ENCODE measurements at places on chromosomes 5 and 9.

- DNase-seq, result no peak
Measured at GRCh38 chr5:78060421-78060820, 234.1 kb downstream of the AP3B1 start.

GRCh38 chr5:137693307-137693950 lies 42.5 kb downstream of the KLHL3 start:
- no peak for DNase-seq

DNA sequence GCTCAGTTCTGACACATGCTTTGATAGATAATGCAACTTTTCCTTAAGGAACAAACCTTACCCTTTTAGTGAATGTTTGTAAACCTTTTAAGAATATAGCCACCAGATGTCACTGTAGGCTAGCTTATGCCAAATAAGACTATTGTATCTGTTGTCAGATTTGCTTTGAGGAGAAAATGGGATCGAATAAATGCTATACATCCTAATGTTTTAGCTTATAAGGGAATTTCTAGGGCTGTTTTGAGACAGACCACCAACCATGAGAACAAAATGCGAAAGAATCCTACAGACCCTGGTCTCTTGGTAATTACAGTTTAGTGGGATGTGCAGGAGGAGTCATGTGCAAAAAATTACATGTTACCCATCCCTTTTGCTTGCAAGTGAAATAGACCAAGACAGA lies 127.6 kb upstream of the NMUR2 start:
- peak; percentile 35 for DNase-seq

DNA sequence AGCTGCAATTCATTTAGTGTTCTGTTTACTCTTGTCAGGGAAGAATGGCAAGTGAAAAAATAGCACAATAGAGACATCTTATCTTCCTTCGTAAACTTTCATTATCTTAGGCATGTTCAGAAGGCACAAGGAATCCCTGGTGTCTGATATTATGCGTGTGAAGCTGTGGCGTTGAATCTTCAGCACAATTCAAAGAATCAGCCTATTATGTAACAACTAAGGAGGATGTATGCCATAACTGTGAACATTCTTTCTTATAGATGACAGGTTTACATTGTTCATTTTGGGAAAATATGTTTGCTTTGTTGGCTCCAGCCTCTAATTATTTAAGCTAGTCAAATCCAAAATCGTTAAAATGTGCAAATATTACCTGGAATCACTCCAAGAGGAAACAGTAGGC lies 446.1 kb downstream of the ANXA1 start:
- DNase-seq, result no peak

DNA sequence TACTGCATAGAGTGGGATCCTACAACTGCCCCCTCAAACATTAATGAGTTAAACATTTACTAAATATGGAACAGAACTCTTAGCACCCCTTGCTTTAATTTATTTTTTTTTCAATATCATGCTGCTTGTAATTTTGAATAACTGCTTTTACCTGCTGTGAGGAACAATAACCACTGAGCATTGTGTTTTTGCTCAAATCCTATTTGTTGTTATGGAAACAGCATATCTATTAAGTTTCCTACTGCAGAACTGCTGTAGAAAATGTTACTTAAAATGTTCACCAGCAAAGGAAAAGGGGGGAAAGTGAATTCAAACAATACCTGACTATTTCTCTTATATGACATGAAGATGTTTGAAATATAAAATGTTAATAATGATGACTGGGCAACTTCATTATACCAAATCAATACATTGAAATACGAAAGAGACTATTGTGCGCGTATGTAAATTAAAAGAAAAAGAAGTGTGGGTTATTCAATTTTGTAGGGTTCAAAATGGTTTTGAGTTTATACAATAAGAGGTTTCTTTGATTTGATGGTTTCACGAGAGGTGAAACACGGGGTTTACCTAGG lies 1043.8 kb upstream of the NUDT12 start:
- no peak for DNase-seq

DNA sequence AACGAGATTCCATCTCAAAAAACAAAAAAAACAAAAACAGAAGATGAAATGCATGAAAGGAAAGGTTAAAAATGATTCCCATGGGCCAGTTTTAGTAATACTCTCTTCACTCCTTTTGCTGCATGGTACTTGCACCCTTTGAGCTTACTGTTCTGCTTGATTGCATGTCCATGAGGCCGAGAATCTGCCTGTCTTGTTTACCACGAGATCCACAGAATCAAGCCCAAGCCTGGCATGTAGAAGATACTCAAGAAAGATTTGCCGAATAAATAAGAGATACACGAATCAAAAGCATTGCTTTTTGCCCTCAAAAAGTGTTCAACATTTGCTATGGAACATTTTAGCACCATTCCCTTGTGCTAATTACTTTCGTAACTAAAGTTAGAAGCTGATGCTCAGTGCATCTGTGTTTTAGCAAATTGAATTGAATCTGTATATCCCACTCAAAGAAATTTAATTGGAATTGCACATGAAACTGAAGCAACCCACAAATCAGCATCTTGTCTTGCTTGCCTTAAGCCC lies 1.1 kb downstream of the FAXDC2 start:
- no peak for DNase-seq
